ENCODE measurements at places on chromosomes 1 and 21.

DNA sequence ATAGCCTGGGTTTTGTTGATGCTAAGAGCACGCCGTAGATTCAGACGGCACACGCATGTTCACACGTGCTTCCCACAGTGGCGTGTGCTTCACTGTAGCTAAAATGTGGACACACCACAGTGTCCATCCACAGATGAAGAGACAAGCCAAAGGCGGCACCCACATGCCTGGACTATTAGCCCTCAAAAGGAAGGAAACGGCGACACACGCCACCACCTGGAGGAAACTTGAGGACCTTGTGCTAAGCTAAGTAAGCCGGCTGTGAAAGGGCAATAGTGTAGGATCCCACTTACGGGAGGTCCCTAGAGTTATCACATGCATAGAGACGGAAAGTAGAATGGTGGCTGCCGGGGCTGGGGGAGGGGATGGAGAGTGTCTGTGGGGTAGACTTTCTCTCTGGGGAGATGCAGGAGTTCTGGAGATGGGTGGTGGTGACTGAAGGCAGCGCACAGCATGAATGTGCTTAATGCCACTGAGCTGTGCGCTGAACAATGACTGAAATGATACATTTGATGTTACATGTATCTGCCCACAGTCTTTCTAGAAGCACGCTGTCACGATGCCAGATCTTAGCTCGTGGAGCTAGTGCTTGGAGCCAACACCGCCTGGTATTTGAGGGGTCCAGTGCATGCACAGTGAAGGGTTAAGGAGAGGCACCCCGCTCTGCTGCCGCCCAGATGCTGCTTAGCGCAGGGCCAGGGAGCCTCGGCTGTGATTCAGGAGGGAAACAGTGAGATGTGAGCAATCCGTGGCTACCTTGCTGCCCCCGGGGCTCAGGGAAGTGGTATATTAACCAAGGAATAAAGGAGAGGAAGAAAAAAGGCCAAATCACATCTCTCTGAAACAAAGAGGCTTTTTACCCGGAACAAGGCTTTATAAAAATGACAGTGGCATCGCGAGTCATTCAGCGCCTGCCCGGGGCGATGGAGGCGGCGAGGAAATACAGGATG is 103.7 kb downstream of the PRDM16 start:
- DNase-seq = no peak

DNA sequence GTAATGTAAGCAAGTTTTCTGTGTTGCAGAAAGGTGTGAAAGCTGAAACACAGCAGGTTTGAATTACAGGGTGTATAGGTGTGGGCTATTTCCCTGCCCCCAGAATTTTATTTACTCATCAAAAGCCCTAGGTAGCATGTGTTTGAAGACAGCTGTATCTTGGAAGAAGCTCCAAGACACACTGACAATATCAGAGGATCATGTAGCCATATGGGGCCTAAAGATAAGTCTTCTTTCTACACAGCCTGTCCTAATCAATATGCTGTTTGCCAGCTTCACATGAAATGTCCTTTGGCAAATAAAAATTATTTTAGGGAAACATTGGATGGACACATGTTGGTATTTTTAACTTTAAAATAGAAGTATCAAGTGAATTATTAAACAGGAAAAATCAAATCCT is 17.5 kb upstream of the SUCO start:
- DNase-seq = no peak

GRCh38 chr21:45630066-45630694 is 13.3 kb upstream of the PCBP3 start:
- no peak for DNase-seq

DNA sequence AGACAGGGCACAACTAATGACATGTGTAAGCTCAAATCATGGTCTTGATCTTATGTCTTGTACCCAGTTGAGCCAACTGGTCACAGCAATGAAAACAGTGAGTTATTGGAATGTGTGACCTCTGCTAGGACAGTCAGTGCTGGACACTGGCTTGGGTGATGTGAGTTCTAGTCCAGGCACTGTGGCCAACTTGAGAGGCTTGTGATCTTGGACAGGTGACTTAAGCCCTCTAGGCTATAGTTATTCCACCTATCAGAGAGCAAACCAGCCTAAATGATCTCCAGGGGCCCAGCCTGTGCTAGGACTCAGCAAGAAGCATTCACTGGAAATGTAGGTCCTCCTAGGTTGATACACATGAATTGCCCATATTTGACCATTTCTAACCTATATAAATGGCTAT is 1.1 kb downstream of the KCNE2 start:
- no peak for DNase-seq

- DNase-seq = no peak
Measured at GRCh38 chr1:93595266-93595665, 86.4 kb downstream of the BCAR3 start.

DNA sequence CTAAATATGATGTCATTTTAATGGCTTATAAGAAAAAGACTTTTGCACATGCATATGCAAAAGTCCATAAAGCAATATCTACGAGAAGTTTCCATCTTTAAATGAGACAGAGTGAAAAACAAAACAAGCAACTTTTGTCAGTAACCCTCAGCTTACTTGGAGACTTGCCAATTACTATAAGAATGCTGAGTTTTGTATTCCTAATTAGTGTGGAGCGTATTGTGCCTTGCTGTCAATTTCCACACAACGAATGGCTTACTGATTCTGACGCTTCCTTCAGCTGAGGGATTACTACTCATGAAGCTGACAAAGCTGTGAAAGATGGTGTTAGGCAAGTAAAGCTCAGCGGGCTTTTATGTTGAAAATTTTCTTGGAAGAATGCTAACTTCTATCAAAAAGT is 440.4 kb upstream of the ADAMTS5 start:
- no peak for DNase-seq

DNA sequence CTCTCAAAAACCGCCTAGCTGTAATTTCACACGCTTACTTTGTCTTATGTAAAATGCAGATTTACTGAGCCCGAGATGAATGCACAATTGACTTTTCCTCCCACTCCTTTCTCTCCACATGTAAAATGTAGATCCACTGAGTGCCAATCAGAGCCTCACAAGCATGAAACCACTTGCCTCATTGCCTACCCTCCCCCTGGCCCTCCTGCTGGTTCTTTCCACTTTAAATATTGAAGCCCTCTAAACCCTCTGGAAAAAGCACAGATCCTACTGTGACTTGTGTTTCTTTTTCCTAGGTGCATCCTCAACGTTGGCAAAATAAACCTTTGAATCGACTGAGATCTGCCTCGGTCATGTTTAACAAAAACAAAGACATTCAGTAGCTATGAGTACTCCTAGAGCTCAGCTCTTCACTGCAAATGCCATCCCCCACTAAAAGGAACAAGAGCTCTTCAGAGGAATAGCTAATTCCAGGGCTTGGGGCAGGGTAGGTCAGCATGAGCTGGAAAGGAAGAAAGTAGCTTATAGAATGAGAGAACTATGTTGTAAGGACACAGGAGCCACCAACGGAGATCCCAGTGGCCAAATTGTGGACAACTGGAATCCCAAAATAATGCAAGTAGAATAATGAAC is 365.5 kb upstream of the RUNX1 start:
- DNase-seq = no peak

DNA sequence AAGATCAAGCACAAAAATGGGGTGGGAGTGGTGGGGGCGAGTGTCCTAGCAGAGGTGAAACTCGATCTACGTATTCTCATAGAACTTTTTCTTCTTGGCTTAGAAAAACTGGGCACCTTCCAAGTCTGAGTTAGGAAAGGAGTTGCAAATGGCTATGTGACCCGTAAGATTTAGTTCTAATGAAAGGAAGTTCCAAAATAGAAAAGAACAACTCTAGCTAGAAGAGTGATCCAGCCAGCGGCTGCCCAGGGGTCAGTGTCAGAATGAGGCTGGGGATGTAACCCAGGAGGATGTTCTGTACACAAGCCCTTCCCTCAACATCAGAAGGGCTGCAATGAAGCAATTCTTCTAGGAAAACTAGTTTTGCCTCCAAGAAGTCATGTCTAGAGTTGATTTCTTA is 5.2 kb downstream of the MTARC1 start:
- DNase-seq = no peak

DNA sequence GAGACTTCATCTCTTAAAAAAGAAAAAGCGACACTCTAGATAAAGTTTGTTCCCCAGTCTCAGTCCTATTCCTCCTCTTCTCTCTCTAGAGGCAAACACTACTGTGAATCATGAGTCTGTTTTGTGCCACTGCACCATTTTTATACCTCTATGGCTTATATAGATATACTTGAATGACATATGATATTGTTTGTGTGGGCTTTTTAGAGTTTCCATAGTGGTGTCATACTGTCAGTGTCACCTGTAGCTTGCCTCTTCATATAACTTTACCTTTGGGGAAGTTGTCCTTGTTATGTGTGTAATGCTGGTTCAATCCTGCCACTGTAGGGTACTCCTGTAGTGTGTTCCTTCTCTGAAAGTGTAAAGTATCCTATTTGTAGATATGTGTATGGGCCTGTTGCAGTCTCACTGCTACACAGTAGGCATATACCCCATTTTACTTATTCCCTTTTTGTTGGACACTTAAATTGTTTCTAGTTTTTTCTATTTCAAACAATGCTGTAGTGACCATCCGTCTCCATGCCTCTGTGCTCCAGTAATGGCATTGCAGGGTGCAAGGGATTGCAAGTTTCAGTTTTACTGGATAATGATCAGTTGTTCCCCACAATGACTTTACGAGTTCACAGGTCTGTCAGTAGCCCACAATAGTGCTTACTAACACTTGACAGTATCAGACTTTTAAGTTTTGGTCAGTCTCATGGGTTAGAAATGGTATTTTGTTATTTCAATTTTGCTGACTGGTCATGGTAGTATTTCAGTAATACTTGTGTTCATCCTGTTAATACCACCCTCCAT is 2.7 kb downstream of the PRMT2 start:
- no peak for DNase-seq

DNA sequence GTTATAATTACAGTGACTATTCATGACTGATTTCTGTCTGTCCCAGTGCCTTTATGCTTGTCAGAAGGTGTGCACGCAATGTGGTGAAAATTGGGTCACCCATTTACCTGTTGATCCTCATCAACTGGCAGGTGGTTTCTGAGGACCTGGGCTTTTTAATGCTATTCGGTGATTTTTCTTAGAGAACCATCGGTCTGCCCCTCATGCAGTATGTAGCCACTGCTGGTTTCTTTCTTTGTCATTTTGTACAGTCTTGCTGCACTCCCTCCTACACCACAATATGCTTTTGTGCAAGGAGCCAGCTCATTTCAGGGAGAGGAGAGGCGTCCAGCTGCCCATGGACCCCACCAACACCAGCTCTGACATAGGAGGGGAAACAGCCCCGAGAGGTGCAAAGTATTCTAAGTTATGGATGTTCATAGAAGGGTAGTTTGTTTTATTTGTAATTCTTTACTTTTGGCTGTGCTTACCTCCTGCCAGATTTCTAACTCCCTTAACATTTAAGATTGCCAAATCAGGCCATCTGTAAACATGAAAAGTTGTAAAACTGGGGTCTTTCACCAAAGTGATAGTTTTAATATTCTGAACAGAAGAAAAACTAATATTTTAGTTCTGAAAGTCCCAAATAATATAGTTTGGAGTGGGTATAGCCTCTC is 325.3 kb downstream of the PTBP2 start:
- DNase-seq = no peak

DNA sequence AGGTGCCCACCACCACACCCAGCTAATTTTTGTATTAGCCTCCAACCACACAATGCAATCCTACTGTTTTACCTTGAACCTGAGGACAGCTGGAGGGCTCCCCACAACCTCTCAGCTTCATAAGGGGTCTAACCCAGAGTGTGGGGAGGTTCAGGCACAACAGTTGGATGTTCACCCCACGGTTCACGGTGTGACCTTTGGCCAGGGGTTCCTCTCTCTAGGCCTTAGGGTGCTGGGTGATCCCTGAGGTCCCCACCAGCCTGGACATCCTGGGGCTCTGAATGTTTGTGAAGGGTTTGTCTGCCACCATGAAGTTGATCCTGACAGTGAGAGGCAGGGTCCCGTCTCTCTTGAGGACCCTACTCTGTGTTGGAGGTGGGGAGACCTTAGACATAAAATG is 3.9 kb downstream of the ACOT11 start:
- no peak for DNase-seq

DNA sequence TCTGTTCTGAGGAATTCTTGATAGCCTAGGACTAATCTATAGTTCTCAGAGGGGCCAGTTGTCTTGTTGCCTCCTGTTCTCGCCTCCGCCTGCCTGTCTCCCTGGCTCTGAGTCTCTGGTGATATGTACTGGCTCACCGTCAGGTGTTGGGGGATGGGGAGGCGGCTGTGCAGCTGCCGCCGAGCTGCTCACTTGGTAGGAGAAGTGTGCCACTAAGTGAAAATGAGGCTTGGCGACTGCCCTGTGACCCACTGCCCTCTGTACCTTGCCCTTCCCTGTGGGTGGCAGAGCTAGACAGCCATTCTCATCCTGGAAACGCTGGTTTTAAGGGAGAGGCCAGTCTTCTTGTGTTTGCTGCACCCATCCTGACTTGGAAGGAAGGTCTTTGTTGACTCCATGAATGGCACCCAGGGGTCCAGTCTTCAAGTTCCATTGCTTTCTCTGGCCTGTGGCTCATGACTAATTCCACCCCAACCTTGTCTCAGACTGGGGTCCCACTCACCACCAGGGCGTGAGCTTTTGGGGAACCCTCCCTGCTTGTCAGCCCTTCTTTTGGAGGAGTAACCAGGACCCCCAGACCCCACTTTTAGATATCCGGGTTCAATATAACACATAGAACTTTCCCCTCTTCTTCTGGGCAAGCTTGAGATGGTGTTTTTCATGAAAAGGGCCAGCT is 120.6 kb downstream of the CACNA1E start:
- no peak for DNase-seq

DNA sequence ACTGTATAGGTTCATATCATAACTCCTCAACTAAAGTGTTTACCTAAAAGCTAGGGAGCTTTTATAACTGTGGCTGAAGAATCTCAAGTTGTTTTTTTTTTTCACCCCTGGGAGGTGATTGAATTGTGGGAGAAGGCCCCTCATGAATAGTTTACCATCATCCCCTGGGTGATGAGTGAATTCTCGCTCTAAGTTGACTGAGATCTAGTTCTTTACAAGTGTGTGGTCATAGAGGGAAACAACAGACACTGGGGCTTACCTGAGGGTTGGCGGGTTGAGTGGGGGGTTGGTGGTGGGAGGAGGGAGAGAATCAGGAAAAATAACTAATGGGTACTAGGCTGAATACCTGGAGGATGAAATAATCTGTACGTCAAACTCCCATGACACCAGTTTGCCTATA is 7.9 kb upstream of the ZSCAN20 start:
- DNase-seq = no peak

DNA sequence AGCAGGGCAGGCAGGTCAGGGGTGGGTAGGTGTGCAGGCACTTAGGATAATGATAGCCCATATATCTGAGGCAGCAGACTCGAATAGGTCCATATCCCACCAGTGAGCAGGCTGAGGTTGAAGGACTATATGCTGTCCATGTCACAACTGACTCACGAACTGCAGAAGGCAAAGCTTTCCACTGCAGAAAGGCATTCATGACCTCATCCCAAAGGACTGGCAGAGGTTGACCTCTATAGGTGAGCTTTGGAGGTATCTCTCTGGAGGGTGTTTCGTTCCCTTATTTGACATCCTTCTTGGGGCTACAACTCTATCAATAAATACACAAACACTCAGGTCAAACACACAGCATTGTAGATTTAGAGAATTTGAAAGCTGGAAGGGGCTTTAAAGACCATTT is 42.8 kb upstream of the MARK1 start:
- no peak for DNase-seq
